Activated B cell treated with CpG ODN at 0.5 μM for 24 hours (primary cell): ENCODE measurements at places on chromosomes 4 and X. TPM values are rescaled to one million over a fixed set of nuclear protein-coding genes. Genes with fewer than 3 reads are reported as not detected.

DNA sequence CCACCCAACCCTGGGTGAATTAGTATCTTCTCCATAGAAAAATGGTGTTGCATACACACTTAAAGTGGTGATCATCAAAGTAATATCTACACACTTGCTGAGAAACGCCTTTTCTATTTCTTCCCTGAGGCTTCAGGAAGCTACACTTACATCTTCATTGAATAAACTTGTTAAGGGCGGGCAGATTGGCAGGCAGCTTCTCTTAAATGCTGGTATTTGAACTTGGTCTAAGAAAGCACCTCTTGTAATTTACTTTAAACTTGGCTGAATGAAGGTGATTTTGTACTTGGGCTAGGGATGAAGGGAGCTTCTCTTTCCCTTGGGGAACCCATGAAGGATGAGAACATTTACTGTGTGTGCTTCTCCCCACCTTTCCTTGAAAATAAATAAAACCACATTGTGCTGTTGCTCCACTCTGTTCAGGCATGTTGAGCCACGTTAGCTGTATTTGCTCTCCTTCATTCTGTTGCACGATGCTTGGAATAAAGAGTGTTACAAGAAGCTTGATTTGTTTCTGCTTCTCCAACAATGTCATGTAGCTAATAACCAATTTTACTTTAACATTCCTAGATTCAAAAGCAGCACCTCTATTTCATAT is 430.1 kb downstream of the ANKRD50 start:
- no peak for DNase-seq

DNA sequence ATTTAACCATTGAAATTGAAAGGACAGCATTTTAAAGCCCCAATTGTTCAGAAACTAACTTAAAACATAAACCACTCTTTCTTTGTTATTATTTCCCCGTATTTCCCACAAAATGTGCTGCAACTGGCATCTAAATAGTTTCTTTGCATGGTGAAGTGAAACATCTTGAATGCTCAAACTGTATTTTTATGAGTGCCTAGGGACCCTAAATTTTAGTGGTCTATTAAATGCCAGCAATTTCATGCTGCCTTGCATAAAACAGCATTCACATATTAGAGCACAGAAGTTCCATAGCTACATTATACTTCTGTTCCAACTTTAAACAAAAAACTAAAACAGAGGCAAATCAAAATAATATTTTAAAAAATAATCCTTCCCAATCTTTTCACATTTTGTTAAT is 5.4 kb downstream of the RAB28 start:
- no peak for DNase-seq

Gene MAGEE1
- 3.1 and 3.3 TPM in 2 replicates for total RNA-seq

Gene USP51
- 1.2 and 2.4 TPM in 2 replicates for total RNA-seq

Gene AMOT
- total RNA-seq: 2.1 and 2.7 TPM in 2 replicates

DNA sequence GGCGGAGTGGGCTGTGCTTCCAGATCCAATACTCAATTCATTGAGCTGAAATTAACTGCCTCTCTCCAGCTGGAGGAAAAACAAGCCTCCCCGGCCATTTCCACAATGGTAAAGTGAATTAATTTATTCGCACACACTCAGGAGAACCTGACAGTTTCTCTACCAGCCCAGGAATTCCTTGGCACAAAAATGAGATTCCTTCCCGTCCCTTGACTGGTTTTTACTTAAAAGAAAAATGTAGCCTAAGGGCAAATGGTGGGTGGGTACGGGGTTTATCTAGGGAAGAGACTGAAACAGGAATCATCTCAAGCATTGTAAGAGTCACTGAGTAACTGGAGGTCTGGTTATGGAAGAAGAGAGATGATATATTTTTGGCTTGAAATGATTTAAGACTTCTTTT is 102.7 kb downstream of the VCX3A start:
- DNase-seq: no peak

- no peak for DNase-seq
Measured at GRCh38 chr4:102533904-102534303, 32.7 kb downstream of the NFKB1 start.

Gene NR3C2
- total RNA-seq: 3.9 and 4.5 TPM in 2 replicates

Gene GAGE12J
- not detected in 2 replicates for total RNA-seq

DNA sequence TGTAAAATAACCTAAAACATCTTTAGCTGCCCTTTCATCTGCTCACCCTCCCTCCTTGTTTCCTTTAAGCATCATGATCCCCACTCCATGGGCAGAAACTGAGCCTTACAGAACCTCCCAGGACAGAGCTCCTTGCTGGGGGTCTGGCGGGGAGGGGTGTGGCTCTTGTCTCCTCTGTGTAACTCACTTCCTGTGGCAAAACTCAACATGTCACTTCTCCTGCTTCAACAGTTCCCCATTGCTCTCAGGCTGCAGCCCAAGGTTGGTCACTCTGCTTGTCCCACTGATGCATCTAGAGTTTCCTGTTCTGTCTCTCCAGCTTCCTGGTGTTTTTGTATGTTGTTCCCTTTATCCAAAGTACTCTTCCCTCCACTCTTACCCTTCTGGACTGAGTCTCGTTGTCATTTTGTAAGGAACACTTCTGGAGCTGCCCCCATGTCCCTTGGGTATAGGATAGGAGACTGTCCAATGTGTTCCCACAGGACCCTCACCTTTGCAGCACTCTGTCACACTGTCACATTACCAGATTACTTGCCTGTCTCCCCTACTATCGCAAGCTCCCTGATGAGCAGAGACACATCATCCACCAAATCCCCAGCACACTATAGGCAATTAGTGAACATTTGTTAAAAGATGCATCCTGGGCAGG is 19.6 kb downstream of the TMEM31 start:
- no peak for DNase-seq

DNA sequence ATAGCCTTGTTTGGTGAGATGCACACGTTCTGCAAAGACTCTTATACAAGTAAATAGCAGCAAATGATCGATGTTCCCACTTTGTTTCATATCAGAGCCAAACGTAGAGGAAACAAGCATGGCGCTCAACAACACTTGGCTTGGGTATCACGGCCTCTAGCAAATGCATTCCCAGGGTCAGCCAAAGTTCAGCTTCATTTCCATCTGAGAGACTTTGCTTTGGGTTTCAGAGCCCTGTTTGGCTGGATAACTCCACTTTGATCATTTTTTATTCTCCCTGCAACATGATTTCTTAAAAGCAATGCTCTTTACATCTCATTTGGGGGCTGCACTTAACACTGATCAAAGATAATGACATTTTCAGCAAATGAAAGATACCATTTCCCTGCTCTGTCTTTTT is 199.2 kb upstream of the FAM9B start:
- DNase-seq: no peak

Gene CLIC2
- total RNA-seq: 0.44 and 0.80 TPM in 2 replicates

- no peak for DNase-seq
Measured at GRCh38 chr4:138389976-138390685, 148.0 kb upstream of the SLC7A11 start.

DNA sequence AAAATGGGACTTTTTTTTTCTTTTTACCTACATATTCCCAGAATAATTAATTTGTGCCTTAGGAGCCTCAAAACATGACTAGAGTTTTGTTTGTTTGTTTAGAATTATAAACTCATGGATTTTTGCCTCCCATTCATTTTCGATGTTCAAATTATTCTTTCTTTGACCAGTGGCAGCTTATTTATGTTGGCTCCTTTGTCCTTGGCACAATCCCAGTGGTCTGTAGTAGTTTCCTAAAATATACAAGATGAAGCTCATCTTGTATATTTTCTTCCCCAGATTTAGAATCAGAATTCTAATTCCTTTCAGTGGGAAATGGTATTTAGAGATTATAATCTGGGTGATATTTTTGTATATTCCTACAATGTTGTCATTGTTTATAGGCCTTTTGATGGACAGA is 27.2 kb downstream of the DCK start:
- no peak for DNase-seq

- no peak for DNase-seq
Measured at GRCh38 chr4:80007745-80008149, 65.3 kb downstream of the ANTXR2 start.

Gene PNMA5
- total RNA-seq: 0.27 TPM in 1 of 2 replicates, not detected in the other

GRCh38 chr4:169975838-169976796 is 50.1 kb downstream of the MFAP3L start:
- no peak for DNase-seq

GRCh38 chrX:74902806-74903205 is 22.4 kb downstream of the NEXMIF start:
- DNase-seq: no peak

Gene POLN
- total RNA-seq: 1.4 and 1.7 TPM in 2 replicates

DNA sequence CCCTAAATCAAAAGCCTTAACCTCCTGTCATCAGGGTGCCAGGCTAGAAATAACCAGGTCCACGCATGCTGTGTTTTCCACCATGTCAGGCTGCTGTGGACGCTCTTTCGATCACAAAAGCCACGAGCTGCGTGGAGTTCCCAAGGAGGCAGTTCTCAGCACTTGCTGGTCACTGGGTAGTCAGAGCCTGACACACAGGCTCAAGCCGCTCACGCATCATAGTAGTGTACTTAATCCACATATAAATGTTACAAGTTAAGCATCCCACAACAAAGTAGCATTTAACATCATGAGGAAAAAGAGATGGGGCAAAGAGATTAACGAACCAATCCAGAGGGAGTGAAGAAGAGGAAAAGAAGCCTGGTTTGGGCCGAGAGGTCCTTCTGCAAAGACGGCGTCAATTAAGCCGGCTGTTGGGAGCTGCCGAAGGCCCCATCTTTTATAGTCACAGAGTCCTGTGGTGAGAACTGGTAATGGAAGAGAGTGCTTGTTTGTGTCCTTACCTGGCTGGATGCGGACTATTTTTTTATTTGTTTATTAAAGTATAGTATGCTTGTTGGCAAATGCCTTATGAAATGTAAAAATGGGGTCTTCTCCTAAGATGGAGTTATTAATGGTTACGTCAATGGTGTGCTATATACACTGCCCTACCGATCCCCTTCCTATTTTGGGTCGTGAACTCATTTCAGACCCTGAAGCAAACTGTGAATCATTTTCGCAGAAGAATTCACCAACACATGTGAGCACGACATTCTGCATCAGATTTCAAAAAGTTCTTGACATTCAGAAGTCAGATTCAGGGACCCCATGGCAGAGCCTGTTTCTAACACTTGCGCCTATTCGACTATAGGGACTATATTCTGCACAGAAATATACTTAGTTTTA is 675 bp downstream of the PRIMPOL start:
- no peak for DNase-seq

Gene NAT8L
- total RNA-seq: 0.15 and 0.24 TPM in 2 replicates

DNA sequence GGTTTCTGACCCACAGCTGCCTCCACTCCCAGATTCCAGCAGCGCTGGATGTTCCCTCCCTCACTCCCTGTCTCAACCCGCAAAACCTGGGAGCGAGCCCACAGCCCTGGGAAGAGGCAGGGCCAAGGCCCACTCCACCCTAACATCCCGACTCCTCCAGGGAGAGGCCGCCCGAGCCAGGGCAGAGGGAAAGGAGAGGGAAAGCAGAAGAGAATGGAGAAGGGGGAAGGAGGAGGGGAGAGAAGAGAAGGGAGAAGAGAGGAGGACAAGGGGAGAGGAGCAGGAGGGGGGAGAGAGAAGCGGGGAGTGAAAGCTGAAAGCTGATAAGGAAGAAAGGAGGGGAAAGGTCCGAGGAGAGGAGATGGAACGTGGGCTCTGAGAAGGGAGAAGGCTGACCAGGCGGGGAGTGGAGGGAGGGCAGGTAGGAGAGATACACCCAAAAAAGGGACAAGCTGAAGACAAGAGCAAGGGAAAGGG is 120.2 kb upstream of the PJA1 start:
- DNase-seq: no peak

DNA sequence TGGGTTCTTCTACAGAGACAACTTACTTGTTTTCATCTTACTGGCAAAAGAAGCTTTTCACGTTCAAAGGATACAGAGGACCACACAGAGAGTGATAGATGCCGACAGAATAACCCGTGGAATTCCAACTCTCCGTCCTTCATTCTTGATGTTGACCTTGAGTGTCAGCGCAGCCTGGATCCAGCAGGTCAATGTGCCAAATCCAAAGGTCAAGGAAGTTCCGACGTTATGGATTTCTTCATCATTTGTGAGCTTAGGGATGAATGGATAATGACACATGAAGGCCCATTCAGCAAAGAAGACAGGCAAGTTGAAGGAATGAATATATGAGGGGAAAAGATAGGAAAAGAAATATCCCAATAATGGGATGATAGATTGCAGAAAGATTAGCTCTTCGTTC is 59.6 kb downstream of the ENOPH1 start:
- DNase-seq: no peak

DNA sequence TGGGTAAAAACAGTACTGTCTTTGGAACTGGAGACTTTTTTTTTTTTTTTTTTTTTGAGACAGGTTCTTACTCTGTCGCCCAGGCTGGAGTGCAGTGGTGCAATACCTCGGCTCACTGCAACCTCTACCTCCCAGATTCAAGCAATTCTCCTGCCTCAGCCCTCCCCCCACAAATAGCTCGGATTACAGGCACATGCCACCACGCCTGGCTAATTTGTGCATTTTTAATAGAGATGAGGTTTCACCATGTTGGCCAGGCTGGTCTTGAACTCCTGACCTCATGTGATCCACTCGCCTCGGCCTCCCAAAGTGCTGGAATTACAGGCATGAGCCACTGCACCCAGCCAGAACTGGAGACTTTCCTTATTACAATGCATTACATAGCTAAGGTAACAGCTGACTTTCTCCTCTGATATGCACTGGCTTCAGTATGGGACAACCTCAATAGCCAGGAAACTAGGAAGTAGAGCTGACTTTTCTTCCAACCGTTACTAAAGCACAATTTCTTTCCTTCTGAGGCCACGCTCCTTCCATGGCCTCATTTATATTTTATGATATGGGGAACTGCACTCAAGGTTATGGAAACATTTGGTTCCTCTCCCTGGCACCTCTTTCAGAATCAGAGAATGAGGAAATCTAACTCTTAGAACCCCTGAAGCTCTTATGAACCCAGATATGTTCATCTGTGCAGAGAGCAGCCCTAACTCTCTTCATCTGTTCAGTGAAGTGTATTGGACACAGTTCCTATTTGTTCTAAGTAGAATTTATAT is 53.5 kb upstream of the FAM9B start:
- no peak for DNase-seq

Gene CLCN5
- 2.8 and 4.2 TPM in 2 replicates for total RNA-seq

DNA sequence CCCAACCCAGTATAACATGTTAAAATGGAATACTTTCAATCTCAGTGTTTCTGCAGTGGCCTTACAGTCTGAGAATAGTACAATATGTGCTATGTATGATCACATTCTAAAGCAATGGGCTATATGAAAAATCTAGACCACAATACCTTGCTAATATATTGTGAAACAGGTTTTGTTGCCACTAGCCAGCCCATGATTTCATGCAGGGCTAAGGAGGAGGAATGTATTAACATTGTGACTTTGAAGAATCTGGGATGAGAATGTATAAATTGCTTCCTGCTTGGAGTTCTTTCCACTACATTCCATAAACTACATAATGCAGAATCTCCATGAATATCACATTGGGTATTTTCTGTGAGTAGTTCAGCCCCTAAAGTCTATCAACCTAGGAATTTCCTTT is 935.4 kb upstream of the GRIA3 start:
- no peak for DNase-seq

DNA sequence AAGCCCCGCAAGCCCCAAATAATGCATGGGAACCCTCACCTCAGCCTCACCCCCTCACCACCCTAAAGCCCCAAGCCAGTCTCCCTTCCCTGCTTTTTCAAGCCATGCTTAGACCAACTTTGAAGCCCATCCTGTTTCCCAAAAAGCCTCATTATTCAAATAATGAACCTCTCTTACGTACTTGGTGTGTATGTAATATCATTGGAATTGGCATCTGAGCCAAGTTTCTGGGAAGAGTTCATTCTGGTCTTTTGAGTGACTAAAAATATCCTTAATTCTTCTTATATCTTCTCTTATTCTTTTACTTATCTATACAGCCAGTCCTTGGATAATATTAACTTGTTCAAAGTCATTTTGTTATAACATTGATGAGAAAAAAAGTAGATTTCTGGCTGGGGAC is 875.8 kb upstream of the SLIT2 start:
- no peak for DNase-seq

- DNase-seq: no peak
Measured at GRCh38 chrX:113594123-113594841, 753.7 kb upstream of the AMOT start.
